ENCODE measurements at places on chromosomes 5 and 9.

DNA sequence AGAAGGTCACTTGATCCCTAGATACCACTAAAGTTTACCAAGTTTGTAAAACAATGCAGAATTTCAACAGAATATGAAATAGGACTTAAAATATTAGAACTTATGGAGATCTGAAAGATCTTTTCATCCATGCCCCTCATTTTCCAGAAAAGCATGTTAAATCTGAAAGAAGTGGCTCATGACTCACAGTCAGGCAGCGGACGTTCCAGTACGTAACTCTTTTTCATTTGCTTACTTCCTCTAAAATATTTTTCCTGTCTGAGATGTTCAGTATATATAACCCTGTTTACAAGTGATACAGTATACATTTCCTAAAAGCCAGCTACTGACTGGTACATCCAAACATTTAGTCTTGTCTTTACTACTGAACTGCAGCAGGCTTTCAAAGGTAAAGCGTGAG, 22.3 kb downstream of the FBXW2 start:
- DNase-seq, result no peak

DNA sequence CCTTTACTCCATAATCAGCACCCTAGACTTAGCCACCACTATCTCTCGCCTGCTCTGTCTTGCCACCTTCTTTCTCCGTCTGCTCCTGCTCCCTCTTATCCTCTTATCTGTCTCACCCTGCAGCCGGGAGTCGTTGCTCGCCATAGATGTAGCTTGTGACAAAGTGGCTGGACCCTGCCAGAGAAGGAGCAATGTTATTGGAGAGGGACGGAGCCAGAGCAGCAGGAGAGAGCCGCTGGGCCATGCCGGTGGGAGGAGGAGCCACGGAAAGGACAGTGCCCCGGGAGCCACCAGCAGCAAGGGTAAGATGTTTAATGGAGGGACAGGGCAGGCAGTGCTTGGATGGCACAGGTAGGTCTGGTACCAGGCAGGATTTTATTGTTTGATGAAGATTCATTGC, 137.3 kb downstream of the SEC61B start:
- no peak for DNase-seq

DNA sequence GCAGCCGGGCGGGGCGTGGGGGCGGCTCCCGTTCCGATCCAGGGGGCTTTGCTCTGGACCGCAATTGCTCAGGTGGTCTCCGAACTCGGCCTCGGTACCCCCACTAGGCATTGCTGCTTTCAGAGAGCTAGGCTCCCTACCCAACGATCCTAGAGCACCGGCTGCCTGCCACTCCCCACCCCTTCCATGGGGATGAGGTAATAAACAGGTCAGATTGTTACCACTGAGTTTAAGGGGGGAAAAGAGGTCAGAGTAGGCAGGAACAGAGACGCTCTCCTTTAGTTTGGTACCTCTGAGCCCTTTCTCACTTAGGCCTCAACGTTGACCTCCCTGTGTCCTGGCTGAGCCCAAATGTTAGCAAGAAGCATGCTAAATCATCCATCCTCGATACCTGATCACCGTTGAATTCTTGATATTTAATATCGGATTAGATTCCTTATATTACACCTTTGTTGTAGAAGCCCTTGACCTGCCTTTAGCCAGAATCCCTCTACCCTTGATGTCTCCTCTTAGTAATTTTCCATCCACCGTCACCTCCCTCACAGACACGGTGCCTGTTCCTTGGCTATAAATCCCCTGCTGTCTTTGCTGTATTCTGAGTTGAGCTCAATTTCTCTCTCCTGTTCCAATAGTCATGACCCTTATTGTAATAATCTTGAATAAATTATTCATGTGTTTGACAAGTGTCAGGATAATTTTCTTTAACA, 588 bp upstream of the PLPP1 start:
- no peak for DNase-seq

DNA sequence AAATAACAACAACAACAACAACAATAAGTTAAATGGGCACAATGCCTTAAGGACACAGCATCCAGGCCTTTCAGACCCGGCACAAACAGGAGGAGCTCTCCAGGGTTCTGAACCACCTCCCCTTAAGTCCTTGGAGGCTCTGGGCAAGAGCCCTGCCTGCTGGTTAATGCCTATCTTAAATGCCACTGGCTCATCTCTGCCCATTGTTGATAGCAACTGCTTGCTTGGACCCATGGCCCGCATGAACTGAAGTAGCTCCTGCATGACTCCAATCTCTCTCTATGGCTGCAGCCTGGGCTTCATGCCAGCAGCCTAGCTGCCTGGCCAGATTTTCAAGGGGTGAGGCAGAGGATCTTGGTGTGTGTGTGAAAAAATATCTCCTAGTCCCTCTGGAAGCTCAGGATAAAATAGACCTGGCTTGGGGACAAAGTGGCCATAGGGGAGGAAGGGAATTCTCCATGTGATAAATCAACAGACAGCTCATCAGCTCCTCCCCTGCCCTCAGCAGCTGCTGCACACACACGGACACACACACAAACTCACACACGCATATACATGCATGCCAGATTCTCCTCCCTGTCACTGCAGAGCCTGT, 27.4 kb downstream of the FAM219A start:
- DNase-seq, result peak; percentile 86

DNA sequence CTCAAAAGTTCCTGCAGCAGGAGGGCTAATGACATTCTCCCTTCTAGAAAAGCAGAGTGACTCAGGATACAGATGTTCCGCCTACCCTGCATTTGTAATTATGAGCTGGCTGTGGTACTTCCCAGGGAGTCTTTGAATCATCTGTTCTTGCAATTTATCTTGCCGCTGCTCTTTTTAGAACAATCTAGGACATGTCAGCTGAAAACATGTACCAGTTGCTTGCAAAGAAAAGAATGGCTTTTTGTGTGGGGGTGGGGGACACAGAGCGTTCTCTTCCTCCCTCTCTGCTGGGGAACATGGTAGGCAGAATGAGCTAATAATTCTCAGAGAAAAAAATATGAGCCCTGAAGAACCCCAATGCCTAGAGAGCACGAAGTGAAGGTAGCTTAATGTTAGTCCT, 51.7 kb upstream of the TUT7 start:
- DNase-seq, result peak; percentile 96

GRCh38 chr9:78319197-78320029, 22.5 kb downstream of the PSAT1 start:
- no peak for DNase-seq

GRCh38 chr9:134088063-134088725, 20.4 kb upstream of the BRD3 start:
- no peak for DNase-seq

- DNase-seq, result no peak
These were observed 741.0 kb upstream of the RIOK2 start for GRCh38 chr5:97923997-97924396.

- peak; percentile 36 for DNase-seq
These were observed 448 bp downstream of the RELL2 start for GRCh38 chr5:141637123-141637766.

GRCh38 chr5:14108170-14108996, 34.8 kb upstream of the TRIO start:
- DNase-seq, result peak; percentile 79
